ENCODE measurements at places on chromosomes 4 and X.

- no peak for DNase-seq
Observed at GRCh38 chr4:169201222-169202144, 69.3 kb downstream of the SH3RF1 start.

- no peak for DNase-seq
Observed at GRCh38 chr4:23144707-23145106, 452.0 kb downstream of the GBA3 start.

DNA sequence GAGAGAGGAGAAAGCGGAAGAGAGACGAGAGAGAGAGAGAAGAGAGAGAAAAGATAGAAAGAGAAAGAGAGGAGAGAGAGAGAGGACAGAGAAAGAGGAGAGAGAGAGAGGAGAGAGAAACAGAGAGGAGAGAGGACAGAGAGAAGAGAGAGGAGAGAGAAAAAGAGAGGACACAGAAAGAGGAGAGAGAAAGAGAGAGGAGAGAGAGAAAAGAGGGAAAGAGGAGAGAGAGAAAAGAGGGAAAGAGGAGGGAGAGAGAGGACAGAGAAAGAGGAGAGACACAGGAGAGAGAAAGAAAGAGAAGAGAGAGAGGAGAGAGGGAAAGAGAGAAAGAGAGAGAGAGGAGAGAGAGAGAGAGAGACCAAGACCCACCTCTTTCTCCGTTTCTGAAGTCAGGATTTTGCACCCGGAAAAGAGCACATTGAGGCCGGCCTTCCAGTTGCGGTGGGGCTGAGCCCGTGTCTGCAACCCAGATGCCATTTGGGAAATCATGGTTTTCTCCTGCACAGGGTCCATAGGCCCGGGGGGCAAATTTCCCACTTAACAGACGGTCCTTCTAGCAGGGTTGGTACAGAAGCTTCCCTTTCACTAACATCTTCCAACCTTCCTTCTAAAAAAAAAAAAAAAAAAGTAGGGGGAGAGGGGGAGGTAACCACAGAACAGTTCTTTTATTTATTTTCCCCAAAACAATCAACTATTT is 60.9 kb downstream of the CRLF2 start:
- no peak for DNase-seq

DNA sequence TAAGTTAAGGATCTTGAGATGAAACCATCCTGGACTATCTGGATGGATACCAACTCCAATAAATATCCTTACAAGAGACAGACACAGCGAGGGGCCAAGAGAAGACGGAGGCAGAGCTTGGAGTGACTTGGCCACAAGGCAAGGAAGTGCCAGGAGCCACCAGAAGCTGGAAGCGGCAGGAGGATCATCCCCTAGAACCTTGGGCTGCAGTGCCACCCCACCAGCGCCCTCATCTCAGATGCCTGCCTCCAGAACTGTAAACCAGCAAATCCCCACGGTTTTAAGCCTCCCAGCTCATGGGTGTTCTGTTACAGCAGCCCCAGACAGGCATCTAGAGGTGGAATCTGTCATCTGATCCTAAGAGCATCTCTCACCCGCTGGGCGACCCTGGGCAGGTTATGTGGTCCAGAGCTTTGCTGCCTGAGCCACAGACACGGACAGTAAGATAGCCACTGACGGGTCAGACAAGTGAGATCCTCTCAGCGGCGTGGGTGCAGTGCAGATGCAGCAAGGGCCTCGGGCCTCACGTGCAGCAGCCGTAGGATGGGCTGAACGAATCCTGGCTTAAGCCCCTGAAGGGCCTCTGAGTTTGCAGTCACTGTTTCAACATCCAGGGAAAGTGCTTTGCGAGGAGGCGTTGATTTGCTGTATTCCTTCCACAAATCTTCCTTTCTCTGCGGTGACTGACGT is 25.1 kb upstream of the MXD4 start:
- DNase-seq, result no peak

DNA sequence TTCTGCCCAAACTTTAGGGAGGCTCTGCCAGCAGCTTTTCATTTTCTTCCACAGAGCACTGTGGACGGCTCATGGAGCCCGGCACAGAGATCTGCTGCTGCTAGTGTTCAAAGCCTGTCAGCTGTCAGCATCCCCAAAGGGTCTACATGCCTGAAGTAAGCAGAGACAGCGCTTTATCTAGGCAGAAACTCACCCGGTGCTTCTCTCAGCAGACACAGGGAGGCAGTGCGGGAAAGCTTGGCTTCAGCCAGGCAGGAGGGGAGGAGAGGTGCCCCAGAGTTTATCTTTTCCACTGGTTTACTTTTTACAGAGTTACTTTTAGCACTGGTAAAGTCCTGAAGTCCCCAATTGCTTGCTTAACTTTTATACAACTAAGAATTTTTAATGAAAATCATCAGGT is 339.3 kb downstream of the NKX6-1 start:
- DNase-seq, result no peak

DNA sequence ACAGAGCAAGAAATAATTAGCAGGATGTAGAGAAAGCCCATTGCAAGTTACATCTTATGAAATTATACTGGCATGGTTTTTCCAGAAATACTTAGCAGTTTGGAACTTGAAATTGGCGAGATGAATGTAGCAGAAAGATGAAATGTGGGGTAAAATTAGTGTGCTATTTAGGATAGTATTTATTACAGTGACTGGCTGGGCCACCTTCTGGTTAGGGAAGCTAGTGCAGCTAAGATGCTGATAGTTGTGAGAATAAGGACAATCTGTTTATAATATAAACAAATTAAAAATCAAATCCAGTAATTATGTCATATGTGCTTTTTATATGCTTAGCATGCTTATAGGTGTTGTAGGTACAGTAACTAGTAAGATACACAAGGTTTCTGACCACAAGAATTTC is 74.8 kb downstream of the IL15 start:
- DNase-seq, result no peak

GRCh38 chrX:107566604-107567262 is 61.6 kb upstream of the PRPS1 start:
- no peak for DNase-seq

DNA sequence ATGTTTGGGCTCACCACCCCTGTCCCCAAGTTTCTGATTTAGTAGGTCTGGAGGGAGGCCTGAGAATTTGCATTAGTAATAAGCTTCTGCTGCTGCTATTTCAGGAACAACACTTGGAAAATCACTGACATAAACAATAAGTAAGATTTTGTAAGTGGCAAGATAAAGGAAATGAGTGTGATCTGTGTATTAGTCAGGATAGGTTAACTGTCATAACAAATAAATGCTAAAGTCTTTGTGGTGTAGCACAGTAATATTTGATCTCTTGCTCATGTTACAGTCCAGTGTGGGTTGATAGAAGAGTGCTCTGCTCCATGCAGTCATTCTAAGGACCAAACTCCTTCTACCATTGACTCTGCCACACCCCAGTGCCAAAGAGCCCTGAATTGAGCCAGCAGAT is 67.0 kb downstream of the NHS start:
- DNase-seq, result no peak

DNA sequence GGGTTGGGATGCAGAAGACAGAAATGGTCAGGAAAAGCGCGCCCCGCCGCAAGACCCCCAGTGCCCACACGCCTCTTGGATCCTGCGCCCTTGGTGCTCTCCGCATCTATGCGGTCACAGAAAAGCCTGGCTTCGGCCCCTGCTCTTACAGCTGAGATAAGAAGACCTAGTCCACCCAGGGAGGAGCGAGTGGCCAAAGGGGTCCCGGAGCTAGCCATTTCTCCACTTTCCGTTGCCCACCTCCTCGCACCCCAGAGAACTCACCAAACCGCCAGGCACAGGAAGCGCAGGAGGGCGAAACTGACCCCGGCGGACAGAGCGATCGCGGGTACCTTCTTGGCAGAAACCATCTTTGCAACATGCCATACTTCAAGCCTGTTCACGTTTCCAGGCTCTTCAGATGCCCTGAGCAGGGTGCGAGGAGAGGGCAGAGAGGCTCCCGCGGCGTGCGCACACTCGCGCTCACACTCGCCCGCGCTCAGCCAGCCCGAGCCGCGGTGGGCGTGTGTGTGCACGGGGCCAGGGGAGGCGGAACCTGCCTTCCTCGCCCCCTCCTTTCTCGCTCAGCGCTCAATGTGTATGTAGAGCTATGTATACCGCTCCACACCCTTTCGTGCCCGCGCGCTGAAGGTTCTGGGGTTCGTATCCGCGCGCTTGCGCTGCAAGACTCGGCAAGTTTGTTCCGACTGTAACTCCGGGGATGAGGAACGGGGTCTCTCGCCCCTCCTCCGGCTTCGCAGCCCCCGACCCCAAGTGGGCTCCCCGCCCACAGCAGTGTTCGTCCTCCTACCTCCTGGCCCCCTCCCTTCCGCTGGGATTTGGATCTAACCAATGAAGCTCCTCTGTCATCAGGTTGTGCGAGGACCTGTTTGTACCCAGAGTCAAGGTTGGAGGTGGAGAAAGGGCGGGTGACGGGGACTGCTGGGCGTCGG is at the start of gene GABRA4:
TSS of gene GABRA4 (minus strand) at position 507 of the 932 bp plus-strand sequence. CDS start at position 350, 157 bp downstream.
- DNase-seq, result no peak

DNA sequence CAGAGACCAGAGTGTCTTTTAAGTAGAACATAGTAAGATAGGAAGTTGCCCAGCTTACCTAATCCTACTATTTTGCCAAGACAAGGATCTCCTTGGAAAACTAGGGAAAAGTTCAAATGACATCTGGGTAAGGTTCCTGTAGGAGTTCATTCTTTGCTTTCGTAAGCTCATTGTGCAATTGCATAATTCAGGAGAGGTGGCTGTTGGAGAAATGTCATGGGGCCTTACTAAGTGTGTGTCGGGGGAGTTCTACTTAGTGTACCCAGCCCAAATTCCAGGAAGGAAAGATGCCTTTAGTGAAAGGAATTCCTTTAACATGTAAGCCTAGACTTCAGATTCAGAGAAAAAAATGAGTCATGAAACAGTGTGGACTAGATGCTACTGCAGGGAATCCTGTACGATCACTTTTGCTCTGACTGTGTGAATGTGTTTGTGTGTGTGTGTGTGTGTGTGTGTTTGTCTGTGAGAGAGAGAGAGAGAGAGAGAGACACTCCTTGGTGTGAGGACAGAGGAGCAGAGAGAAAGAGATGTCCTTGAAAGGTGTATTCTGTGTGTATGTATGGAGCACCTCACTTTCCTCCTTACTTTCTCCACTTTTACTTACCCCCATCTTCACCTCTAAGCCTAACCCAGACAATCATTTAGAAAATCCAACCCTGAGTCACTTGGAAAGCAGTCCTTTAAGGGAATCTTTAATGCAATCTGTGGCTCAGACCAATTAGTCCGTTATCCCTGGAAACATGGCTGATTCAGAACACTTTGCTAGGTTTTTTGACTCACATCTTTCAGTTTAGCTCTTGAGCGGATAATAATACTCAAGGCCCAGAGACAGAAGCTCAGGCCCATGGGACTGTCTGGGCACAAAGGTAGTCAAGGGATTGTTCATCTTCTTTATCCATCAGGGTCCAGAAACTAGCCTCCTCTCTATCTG is 114.5 kb upstream of the ACSL4 start:
- no peak for DNase-seq

All from GM13977 (cell line).